Articular chondrocyte of knee joint (primary cell): ENCODE measurements at places on chromosomes 2 and 18. TPM values are rescaled to one million over a fixed set of nuclear protein-coding genes. Genes with fewer than 3 reads are reported as not detected.

The ST6GAL2 gene
- total RNA-seq = 0.13 and 0.32 TPM in 2 replicates

The TRABD2A gene
- 0.26 and 0.65 TPM in 2 replicates for total RNA-seq

The TXNDC2 gene
- 0.13 TPM in 1 of 2 replicates, not detected in the other for total RNA-seq

The C2orf80 gene
- not detected in 2 replicates for total RNA-seq

The C2orf78 gene
- total RNA-seq = not detected in 2 replicates

The IL1R1 gene
- 160 and 278 TPM in 2 replicates for total RNA-seq

The CCDC150 gene
- total RNA-seq = 4.3 and 5.4 TPM in 2 replicates

The GAL3ST2 gene
- 0.26 TPM in 1 of 2 replicates, not detected in the other for total RNA-seq

The NT5C1B gene
- not detected in 2 replicates for total RNA-seq

The ERFE gene
- 3.3 and 3.7 TPM in 2 replicates for total RNA-seq
